A549 treated with RU486 at 1 μM for 4 hours (cell line): ENCODE measurements at places on chromosomes 2 and 18. TPM values are rescaled to one million over a fixed set of nuclear protein-coding genes. Genes with fewer than 3 reads are reported as not detected.

TCF23 gene
- total RNA-seq: not detected in 5 replicates

SPOPL gene
- 6.5 to 10.3 TPM (median 8.6 TPM) in 5 replicates for total RNA-seq

SIX2 gene
- total RNA-seq: 0.08 to 0.36 TPM (median 0.19 TPM) in 5 replicates

TPO gene
- total RNA-seq: 0.06 to 0.40 TPM (median 0.20 TPM) in 5 replicates

OTOF gene
- 0.05 to 0.13 TPM (median 0.07 TPM) in 4 of 5 replicates, not detected in the other for total RNA-seq
